ENCODE measurements at places on chromosomes 13 and 19.

GRCh38 chr13:49596221-49596620 lies 10.9 kb upstream of the RCBTB1 start:
- no peaks in the 10 kb centered on the region for H3K36me3 ChIP-seq
- DNase-seq, result no peak
- no peak overlapping the region for H3K27ac ChIP-seq
- no peaks in the 10 kb centered on the region for H3K27me3 ChIP-seq
- H3K4me1 ChIP-seq, result no peaks in the 10 kb centered on the region

GRCh38 chr13:26048741-26049140 lies 3.1 kb downstream of the SHISA2 start:
- H3K27me3 ChIP-seq, result peaks cover 18% of the 10 kb centered on the region
- peaks cover 34% of the 10 kb centered on the region for H3K4me1 ChIP-seq
- no peaks in the 10 kb centered on the region for H3K36me3 ChIP-seq
- no peak overlapping the region for H3K27ac ChIP-seq
- H3K4me3 ChIP-seq, result no peak overlapping the region

DNA sequence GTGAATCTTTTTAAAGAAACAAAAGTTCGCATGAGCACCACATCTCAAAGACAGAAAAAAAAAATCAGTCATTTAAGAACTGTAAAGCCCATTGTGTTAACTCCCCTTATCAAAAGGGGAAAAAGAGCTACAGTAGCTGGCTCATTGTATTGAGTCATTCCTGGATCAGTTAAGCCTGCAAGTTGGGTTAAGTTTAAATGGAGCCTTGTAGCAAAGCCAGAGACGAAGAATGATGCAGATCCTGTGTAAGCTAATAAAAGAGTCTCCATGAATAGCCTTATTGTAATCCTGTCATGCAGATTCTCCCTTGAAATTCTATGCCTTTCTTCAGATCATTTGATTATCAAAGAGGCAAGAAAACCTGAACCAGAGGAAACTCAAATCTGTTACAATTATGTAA lies 83.8 kb downstream of the CRYL1 start:
- no peak overlapping the region for H3K4me3 ChIP-seq
- DNase-seq, result no peak
- peak overlapping the region; percentile 30 for H3K27ac ChIP-seq
- peaks cover 7% of the 10 kb centered on the region for H3K36me3 ChIP-seq

- H3K27me3 ChIP-seq, result peaks cover 17% of the 10 kb centered on the region
- peak overlapping the region; percentile 30 for H3K27ac ChIP-seq
- no peak for DNase-seq
- peak overlapping the region; percentile 45 for H3K4me3 ChIP-seq
- no peaks in the 10 kb centered on the region for H3K4me1 ChIP-seq
These were observed 64.7 kb downstream of the ZNF823 start for GRCh38 chr19:11674067-11674492.

- no peaks in the 10 kb centered on the region for H3K4me1 ChIP-seq
- H3K27ac ChIP-seq, result no peak overlapping the region
- DNase-seq, result no peak
These were observed 11.9 kb downstream of the SELENOW start for GRCh38 chr19:47790398-47790814.

GRCh38 chr13:29065142-29065541 lies 245.0 kb downstream of the MTUS2 start:
- H3K27me3 ChIP-seq, result no peaks in the 10 kb centered on the region
- no peak for DNase-seq
- H3K36me3 ChIP-seq, result no peaks in the 10 kb centered on the region
- H3K4me1 ChIP-seq, result no peaks in the 10 kb centered on the region
- no peak overlapping the region for H3K4me3 ChIP-seq
- no peak overlapping the region for H3K27ac ChIP-seq

GRCh38 chr19:5016781-5017180 lies 47.9 kb downstream of the KDM4B start:
- peaks cover 9% of the 10 kb centered on the region for H3K4me1 ChIP-seq
- DNase-seq, result no peak
- H3K27me3 ChIP-seq, result no peaks in the 10 kb centered on the region
- peak overlapping the region; percentile 65 for H3K27ac ChIP-seq
- no peak overlapping the region for H3K4me3 ChIP-seq

GRCh38 chr13:30869491-30869890 lies 36.6 kb upstream of the MEDAG start:
- H3K4me1 ChIP-seq, result peaks cover 27% of the 10 kb centered on the region
- H3K27ac ChIP-seq, result peak overlapping the region; percentile 82
- no peak for DNase-seq
- no peak overlapping the region for H3K4me3 ChIP-seq

DNA sequence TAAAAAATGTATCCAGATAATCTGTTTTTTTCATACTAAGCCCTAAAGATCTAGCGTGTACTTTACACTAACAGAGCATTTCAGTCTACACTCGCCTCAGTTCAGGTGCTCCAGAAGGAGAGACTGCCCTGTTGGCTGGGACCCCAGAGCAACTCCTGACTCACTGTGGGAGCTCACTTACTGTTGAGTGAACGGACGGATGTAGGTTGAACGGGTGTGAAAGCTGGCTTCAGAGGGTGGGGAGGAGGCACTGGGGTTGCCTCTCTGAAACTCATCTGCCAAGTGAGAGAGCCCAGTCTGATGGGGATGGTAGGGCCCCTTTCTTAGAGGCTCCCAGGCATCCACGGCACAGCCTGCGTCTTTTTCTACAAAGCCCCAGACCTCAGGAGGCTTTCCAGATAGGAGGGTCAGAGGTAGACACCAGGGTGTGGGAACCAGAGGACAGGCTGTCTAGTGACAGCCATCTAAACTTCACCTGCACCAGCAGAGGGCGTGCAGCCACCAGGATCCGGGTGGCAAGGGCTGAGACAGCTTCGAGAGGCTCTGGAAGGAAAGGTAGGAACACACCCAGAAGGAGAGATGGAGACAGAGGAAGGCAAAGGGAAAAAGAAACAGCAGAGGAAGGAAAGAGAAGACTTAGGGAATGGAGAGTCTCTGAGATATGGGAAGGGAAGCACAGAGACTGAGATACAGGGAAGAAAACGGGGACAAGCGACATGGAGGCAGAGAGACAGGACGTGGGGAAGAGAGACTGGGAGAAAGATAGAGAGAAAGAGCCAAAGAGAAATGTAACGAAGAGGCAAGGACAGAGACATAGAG lies 3.7 kb downstream of the KASH5 start:
- H3K27ac ChIP-seq, result no peak overlapping the region
- no peaks in the 10 kb centered on the region for H3K4me1 ChIP-seq
- no peak overlapping the region for H3K4me3 ChIP-seq
- peaks cover 49% of the 10 kb centered on the region for H3K27me3 ChIP-seq
- no peak for DNase-seq
- H3K36me3 ChIP-seq, result no peaks in the 10 kb centered on the region

DNA sequence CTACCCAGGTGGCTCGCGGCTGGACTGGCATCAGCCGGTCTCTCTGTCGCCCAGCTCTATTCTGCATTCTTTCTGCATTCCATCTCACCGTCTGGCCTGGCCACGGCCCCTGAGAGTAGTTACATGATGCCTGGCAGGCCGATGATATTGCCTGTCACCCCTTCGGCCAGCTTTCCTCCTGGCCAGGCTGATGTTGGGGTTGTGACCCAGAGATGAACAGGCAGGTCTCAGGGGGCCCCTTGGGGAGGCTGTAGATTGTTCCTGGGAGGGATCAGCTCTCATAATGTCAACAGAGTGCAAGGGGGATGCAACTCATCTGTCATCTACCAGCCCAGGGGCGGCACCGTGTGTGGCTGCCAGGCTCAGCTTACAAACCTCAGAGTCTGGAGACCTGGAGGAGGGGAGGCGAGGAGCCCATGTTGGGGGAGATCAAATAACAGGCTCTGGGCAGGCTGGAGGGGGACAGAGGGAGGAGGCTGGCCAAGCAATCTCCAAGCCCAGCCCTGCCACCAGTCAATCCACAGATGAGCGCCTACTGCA lies 13.6 kb upstream of the FBXO17 start:
- H3K27ac ChIP-seq, result no peak overlapping the region
- peaks cover 10% of the 10 kb centered on the region for H3K4me1 ChIP-seq
- no peaks in the 10 kb centered on the region for H3K27me3 ChIP-seq
- DNase-seq, result no peak
- H3K36me3 ChIP-seq, result no peaks in the 10 kb centered on the region

GRCh38 chr13:49584771-49585182 lies 581 bp downstream of the RCBTB1 start:
- DNase-seq, result no peak
- peaks cover 17% of the 10 kb centered on the region for H3K4me1 ChIP-seq
- peak overlapping the region; percentile 71 for H3K4me3 ChIP-seq

DNA sequence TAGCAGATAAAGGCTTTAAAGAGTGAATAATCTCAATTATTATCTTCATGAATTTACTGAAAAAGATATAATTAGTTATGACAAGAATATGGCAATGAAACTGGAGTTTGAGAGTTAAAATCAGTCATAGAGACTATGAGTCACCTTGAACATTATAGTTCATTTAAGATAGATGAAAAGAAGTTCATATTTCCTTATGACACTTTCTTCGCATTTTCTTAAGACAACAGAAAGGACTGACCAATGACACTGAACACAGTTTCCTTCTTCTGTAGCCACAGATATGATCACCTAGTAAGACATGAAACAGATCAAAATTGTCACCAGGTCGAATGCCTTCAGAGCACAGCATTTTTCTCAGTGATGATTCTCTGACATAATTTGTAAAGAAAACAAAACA lies 202.1 kb downstream of the KLF12 start:
- H3K27ac ChIP-seq, result no peak overlapping the region
- no peak for DNase-seq
- no peaks in the 10 kb centered on the region for H3K4me1 ChIP-seq
- H3K36me3 ChIP-seq, result no peaks in the 10 kb centered on the region

- H3K4me1 ChIP-seq, result no peaks in the 10 kb centered on the region
- H3K27me3 ChIP-seq, result no peaks in the 10 kb centered on the region
- H3K4me3 ChIP-seq, result no peak overlapping the region
These were observed 69.2 kb downstream of the MICU2 start for GRCh38 chr13:21534760-21535159.

DNA sequence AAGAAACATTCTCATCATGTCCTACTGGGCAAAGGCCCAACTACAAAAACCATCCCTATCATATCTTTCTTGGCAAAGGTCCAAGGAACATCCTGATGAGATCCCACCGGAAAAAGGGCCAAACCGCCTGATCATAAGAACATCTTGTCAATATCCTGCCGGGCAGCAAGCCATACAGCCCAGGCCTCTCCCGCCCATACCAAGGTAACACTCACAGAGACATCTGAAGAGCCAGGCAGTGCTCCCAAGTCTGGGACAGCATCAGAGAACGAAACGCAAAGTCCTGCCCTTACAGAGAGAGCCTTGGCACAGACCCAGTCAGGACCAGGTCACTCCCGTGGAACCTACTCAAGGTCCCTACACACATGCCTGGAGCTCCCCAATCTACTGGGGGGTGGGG lies 18.5 kb upstream of the ZNF331 start:
- no peak overlapping the region for H3K27ac ChIP-seq
- H3K27me3 ChIP-seq, result no peaks in the 10 kb centered on the region
- H3K36me3 ChIP-seq, result no peaks in the 10 kb centered on the region
- no peak for DNase-seq
- H3K4me3 ChIP-seq, result no peak overlapping the region

DNA sequence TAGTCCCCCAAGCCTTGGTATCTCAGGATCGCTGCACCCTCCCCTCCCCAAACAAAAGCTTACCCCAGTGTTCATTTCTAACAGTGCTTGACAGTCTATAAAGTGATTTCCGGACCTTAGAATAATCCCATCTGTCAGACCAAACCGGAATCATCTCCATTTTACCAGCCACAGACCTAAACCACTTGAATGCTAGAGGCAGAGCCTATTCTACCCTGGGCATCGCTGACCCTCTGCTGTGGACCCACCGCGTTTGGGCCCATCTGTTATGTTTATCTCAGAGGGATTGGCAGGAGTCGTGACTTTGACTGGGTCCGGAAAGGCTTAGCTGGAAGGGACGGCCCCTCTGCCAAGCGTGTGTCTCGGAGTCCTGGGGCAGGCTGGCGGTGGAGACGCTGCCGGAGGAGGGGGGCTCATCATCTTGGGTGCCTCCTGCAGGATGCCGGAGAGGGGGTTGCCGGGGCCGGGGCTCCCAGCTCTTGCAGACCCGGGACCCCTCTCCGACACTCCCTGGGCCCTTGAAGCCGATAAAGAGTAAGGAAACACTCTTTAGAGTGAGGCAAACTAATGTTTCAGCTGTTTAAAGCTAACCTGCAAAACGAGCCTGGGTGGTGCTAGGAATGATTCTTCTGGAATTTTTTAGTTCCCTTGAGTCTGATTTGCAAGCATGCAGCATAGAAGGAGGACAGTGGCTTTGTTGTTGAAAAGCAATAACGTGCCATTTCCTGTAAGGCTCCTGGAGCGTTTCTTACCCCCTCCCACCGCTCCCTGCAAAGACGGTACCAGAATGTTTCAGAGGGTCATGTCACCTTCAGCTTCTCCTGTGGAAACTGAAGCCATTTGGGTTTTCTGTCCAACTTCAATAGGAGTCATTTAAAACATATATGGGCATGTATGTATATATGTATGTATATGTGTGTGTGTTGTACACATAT lies 1.3 kb downstream of the SLC25A42 start:
- H3K27ac ChIP-seq, result peak overlapping the region; percentile 73
- H3K27me3 ChIP-seq, result no peaks in the 10 kb centered on the region
- no peak for DNase-seq

GRCh38 chr19:18778076-18778389 lies 13.1 kb downstream of the COMP start:
- no peaks in the 10 kb centered on the region for H3K36me3 ChIP-seq
- H3K4me3 ChIP-seq, result no peak overlapping the region
- no peak for DNase-seq
- no peaks in the 10 kb centered on the region for H3K27me3 ChIP-seq
- H3K27ac ChIP-seq, result no peak overlapping the region

GRCh38 chr19:16034958-16035560 lies 41.2 kb upstream of the TPM4 start:
- no peaks in the 10 kb centered on the region for H3K27me3 ChIP-seq
- no peak for DNase-seq
- H3K4me3 ChIP-seq, result no peak overlapping the region

- DNase-seq, result no peak
- H3K36me3 ChIP-seq, result no peaks in the 10 kb centered on the region
- H3K27me3 ChIP-seq, result no peaks in the 10 kb centered on the region
- H3K4me1 ChIP-seq, result peaks cover 13% of the 10 kb centered on the region
These were observed at the start of gene SMIM24 for GRCh38 chr19:3480383-3481091. TSS of gene SMIM24 (minus strand) at chr19:3480525. CDS start at chr19:3480463, 62 bp downstream.

DNA sequence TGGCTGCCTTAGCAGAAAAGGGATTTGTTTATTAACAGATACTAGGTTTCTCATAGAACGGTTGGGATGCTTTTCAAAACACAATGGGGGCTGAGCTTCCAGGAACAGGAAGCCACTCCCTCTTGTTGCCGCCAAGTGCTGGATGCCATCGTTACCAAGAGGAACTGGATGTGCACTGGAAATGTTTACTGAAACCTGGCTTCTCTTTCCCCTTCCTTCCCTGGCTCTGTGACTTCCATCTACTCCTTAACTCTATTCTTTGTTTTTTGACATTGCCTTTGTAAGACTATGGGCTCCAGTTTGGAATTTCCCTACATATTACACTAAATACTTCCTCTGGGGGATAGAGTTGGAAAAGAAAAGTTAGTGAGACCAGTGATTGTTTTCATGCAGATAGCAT lies 11.7 kb upstream of the KL start:
- peak overlapping the region; percentile 75 for H3K27ac ChIP-seq
- no peak for DNase-seq
- H3K27me3 ChIP-seq, result no peaks in the 10 kb centered on the region
- H3K4me1 ChIP-seq, result no peaks in the 10 kb centered on the region

Measured in esophagus squamous epithelium (tissue), 5 donors.